Activated gamma-delta T cell treated with anti-CD3 and anti-CD28 coated beads, Interleukin-2, amount 50 U/mL, for 16 hours (primary cell): ENCODE measurements at places on chromosomes 2 and 18.

- no peak for DNase-seq
These were observed 99.1 kb downstream of the MREG start for GRCh38 chr2:215914054-215914776.

GRCh38 chr2:145759228-145759915, 1239.5 kb upstream of the ZEB2 start:
- DNase-seq: no peak

GRCh38 chr2:168566974-168567665, 111.0 kb downstream of the CERS6 start:
- no peak for DNase-seq

- DNase-seq: no peak
These were observed 96.8 kb downstream of the STPG4 start for GRCh38 chr2:47058003-47058931.

GRCh38 chr2:179787601-179788000, 73.8 kb downstream of the ZNF385B start:
- DNase-seq: no peak

DNA sequence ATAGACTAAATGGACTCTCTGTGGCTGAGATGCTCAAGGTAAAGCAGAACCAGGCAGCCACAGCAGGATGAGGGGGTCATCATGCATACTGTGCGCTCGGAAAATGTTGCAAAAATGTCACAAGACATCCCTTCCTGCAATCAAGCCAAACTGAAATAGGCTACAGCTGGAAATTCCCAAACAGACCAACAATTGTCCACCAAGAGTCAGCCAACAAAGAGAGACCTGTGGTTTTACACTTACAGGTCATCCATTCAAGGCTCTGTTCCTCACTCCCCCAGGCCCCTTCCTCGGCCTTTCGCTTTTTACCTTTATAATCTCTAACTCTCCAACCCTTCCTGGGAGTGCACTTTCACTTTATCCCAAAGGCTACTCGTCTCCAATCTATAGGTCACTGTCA, 1066.9 kb downstream of the TSN start:
- DNase-seq: no peak

DNA sequence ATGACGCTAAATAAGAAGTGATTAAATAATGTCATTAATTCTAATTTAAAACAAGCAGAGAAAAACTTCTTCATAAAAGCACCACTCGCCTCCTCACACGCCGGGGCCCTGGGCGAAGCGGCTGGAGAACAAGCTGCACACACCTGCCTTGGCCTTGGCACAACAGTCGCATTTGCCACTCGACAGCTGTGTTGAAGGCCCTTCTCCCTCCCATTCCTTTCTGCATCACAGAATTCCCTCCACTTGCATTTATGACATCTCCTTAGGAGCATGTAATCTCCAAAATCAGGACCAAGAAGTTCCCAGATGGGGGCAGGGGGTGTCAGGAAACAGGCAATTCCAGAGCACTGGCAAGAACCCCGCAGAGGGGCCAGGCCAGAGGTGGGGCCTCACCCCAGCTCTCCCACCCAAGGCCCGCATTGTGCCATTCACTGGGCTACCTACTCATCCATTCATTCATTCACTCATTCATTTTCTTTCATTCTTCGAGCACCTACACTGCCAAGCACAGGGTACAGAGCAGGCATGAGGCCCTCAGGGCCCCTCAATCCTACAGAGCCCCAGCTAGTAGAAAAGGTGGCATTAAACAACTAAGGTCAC, 6.4 kb downstream of the HDAC4 start:
- no peak for DNase-seq
